ENCODE measurements at places on chromosomes 6 and 20.

- DNase-seq, result no peak
Observed at GRCh38 chr6:37709932-37710555, 12.4 kb upstream of the MDGA1 start.

DNA sequence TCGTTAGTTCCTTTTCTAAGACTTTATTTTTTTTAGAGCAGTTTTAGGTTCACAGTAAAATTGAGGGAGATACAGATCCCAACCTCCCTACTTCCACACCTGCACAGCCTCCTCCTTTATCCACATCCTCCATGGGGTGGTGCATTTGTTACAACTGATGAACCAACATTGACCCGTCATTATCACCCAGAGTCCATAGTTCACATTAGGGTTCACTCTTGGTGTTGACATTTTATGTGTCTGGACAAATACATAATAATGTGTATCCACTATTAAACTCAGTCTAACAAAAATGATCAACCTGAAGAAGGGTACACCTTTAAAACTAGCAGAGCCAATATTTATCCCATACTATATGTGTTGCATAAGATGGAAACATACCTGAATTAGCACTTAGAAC lies 130.4 kb upstream of the CCDC28A start:
- no peak for DNase-seq

DNA sequence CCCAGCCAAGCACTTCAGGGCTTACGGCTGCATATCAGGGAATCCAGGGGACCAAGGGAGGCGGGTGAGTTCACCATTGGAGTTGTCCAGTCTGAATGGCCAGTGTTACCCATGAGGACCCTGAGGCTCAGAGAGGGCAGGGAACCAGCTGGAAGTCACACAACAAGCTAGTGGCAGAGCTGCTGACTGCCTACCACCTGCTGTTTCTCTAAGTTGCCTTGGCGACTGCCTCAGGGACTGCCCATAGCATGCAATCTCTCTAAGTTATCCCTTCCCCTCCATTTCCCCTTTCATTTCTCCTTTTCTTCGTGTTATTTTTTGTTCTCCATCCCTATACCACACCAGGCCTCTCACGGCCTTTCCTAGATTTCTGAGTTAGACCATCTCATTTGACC lies 71.8 kb upstream of the SIRPA start:
- DNase-seq, result no peak

DNA sequence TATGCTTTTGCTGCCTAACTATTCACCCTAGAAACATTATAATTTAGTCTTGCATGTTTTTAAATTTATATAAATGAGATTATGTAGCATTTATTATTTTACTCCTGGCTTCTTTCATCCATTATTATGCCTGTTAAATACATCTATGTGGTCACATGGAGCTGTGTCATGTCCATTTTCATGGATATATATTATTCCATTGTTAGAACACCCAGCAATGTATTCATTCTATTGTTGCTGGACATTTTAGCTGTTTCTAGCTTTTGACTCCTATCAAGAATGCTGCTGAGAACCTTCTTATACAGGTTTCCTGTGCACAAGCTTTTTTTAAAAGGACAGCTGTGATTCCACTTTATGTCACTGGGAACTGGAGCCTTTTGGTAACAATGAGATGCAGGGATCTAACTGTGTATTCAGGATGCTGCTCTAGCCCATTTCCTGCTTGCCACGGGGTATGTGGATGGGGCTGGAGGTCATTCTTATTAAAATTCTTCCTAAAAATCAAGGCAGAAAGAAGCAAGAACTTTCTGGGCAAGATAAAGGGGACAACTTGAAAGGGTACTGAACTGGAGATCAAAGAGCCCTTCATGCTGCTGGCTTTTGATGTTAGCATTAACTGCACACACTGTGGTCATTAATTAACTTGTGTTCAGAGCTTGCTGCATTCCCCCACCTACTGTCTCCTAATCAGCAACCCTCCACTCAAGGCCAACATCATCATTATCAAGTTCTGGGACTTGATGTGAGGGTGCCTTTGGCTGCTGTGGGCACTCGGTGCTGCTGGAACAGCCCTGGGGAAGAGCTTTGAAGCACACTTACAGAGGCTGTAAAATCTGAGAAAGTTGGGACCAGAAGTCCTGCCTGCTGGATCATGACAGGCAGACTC lies 96.6 kb upstream of the AKIRIN2 start:
- no peak for DNase-seq

DNA sequence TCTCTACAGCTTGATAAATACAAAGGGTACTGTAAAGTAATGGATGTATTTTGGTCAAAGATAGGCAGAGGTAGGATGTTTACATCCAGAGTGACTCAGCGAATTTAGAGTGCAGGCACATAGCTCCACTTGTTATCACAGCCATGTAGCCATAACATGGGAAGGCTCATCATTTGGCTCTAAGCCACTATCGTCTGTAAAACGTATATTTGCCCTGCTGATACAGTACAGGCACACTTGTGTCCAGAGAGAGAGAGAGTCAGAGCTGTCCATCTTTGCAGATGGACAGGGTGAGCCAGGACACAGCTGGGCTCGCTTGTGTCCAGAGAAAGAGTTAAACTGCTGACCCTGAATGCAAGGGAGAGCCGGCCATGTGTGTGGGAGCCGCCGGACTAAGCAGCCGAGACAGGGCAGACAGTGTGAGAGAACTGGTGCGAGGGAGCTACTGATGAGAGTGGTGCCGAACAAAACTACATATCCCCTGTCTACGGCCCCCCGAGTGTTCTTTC lies 619.0 kb downstream of the DOK5 start:
- DNase-seq, result no peak

DNA sequence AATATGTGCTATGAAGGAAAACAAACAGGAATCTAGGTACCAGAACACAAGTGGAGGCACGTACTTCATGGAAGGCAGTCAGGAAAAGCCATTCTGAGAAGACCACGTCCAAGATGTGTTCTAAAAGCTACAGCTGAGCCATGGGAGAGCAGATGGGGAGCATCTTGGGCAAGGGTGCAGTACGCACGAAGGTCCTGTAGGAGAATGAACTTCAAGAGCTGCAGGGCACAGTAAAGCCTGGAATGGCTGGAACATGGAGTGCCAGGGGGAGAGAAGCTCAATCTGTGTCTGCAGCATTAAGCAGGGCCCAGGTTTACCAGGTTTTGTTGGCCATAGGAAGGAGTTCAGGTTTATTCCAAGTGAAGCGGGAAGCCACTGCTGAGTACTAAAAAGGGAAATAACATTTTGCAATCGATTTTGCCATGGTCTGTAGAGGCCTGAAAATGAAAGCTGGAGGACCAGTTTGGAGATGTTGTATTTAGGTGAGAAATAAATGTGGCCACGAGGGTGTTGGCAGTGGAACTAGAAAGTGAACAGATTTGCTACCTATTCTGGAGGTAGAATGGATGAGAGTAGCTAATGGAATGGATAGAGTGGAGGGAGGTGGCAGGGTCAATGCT lies 29.9 kb downstream of the ADTRP start:
- no peak for DNase-seq

- DNase-seq, result peak; percentile 47
Observed at GRCh38 chr20:24633026-24633425, 163.6 kb downstream of the SYNDIG1 start.

DNA sequence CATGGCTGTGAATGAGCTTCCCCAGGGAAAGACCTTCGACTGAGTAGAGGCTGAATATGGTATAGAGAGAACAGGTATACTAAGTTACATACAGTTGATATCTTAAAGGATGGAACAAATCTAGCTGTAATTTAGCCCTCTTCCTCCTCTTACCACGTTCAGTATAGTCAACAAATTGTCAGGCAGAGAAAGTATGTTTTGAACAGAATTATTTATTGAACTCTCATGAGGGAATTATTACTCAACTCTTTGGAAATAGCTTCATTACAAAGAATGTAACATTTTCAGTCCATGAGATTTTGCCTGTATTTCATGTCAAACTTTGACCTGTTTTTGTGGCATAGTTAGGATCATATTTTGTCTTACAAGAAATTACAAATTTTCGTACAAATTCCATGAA lies 63.0 kb downstream of the SH3BGRL2 start:
- no peak for DNase-seq

DNA sequence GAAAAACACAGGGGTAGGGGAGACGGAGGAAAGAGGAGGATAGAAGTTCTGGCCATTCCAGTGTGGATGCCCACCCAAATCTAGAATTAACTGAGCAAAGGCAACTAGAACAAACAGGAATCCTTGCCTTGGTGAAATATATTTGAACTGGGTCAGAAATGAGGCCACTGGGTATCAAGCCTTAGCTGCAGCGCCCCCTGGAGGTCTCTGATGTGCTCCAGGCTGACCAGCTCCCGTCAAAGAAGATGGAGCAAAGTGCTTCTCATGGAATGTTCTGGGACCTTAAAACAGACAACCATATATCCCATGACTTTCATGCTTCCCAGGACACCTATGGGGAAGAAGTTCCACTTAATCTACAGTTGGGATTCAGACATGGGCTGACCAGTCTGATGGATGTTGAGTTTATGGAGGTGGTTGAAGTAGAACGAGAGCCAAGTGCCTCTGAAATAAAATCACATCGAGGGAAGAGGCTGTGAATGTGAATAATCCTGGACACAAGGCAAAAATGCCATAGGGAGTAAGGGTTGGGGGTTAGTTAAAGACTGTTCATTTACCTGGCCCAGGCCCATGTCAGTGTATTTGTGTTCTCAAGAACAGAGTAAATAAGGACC lies 50.4 kb downstream of the HLA-DPB1 start:
- no peak for DNase-seq

- DNase-seq, result no peak
Observed at GRCh38 chr6:111737065-111737521, 131.4 kb upstream of the TRAF3IP2 start.

DNA sequence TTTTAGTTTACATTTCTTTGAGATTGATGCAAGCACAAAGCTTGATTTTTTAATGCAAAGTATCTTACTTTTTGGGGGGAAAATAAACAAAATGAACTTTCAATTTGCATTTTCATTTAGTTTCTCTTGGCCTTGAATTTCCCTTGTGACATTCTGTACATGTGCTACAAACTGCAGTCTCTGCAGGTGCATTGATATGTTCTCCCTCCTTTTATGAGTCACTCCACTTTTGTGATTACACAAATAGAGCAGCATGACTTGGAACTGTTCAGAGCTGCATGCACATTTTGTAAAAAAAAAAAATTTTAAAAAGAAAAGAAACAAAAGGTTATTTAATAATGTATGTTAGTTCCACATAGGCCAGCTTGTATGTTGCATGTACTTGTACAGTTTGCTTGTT lies 220.0 kb upstream of the KCNQ5 start:
- DNase-seq, result no peak

DNA sequence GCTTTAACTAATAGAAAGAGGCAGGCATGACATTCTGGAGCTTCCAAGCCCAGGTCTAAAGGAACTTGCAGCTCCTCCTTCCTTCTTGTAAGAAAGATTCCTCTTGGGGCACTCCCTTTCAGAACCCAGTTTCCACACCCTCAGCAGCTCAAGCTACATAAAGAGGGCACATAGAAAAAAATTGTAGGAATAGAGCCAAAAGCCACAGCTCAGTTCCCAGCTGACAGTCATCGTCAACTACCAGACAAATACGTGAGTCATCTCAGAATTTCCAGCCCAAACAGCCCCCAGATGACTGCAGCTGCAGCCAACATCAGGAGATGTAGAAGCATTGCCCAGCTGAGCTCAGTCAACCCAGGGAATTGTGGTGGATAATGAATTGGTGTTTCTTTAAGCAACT lies 349.8 kb upstream of the ARID1B start:
- DNase-seq, result peak; percentile 73

- no peak for DNase-seq
Observed at GRCh38 chr20:25239387-25240370, 8.2 kb upstream of the PYGB start.

DNA sequence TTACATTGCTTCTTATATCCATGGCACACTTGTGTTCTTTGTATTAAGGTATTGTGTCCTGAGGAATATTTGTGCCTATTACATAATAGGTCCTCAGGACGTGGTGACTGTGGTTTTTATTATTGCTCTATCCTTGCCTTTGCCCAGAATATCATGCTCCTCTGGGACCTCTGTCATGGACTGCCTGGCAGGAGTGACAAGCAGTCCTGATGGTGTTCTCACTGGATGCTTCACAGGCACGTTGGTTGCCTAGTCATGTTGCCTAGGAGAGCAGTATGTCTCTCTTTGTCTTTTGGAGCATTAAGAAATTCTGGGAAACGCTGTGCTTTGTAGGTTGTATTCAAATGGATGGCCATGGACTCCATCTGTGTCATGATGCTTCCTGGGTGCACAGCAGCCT lies 24.7 kb upstream of the MROH8 start:
- no peak for DNase-seq

- DNase-seq, result no peak
Observed at GRCh38 chr6:137652961-137653705, 158.9 kb upstream of the OLIG3 start.

GRCh38 chr6:156950084-156950483 lies 172.9 kb downstream of the ARID1B start:
- DNase-seq, result no peak

GRCh38 chr6:159979136-159979874 lies 10.4 kb downstream of the IGF2R start:
- no peak for DNase-seq

DNA sequence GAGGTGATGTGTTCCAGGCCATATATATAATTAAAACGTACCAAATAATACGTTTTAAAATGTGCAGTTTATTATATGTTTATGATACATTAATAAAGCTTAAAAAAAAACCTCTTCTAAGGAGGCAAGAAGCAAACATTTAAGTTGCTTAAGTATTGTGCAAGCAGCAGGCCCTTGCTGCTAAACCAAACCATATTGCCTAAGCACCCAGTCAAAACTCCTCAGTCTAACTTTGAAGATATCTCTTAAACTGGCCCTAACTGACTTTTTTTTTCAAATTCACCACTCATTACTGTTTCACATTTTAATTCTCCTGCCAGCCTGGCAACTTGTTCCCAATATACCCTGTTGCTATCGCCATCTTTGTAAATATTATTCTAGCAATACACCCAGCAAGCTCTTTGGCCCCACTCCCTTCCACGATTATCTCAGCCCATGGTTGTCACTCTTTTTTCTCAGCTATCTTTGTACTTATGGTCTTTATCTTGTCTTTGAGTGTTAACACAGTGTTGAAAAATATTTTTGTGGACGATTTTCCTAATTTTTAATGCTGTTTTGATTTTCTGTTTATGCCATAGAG lies 60.9 kb downstream of the C6orf58 start:
- DNase-seq, result no peak

- DNase-seq, result no peak
Observed at GRCh38 chr6:90008908-90009501, 114.7 kb downstream of the GJA10 start.

All from GM04504 (cell line).